Stimulated activated naive CD8-positive, alpha-beta T cell treated with anti-CD3 and anti-CD28 coated beads, Interleukin-15, Interleukin-2, amounts not matched to agents 100 U/mL and 50 U/mL, for 24 hours (primary cell): ENCODE measurements at places on chromosomes 7 and 10.

DNA sequence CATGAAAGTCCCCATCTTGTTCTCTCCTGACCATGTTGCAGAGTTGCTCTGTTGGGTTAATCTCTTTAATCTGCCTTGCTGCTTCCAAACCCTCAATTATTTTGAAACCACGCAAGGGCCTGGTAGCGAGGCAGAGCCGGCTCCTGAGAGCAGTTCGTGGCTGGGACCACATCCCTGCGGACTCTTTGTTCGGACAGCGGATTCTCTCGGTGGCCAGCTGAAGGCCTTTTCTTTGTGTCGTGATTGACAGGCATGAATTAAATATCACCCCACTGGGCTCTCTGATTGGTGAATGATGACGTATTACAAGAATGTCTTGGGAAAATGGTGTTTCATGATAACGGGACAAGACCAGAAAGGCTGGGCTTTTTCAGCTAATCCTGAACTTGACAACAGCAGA lies 66.9 kb upstream of the ARHGAP21 start:
- no peak for DNase-seq

GRCh38 chr7:43308913-43309705 lies 196.7 kb downstream of the HECW1 start:
- DNase-seq: no peak

DNA sequence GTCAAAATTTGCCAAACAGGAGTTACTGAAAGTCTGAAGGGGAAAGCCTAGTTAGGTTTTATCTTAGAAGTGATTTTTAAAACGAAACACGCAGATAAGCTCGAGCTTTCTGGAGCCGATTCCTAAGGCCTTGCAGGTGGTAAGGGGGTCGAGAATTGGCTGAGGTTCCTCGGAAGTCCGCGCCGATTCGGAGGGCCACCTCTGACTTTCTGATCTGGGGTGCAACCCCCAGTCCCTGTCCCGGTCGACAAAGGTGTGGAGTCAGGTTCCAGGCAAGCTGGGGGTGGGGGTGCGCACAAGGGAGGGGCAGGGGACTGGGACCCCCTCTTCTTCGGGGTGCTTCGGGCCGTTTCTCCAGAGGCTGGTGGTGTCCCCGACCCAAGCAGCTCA lies 701 bp upstream of the CUL1 start:
- DNase-seq: no peak

DNA sequence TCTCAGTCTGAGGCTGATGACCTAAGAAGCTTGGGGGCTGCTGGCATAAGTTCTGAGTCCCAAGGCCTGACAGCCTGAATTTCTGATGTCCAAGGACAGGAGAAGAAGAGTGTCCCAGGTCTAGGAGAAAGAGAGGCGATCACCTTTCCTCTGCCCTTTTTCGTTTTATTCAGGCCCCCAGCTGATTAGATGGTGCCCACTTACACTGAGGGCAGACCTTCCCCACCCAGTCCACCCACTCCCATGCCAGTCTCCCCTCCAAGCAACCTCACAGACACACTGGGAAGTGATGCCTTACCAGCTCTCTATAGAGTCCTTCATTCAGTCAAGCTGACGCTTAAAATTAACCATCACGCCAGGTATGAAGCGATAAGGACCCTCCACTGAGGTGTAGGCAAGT lies 19.3 kb upstream of the LOXL4 start:
- no peak for DNase-seq

GRCh38 chr10:87072449-87072848 lies 22.2 kb downstream of the GLUD1 start:
- no peak for DNase-seq

DNA sequence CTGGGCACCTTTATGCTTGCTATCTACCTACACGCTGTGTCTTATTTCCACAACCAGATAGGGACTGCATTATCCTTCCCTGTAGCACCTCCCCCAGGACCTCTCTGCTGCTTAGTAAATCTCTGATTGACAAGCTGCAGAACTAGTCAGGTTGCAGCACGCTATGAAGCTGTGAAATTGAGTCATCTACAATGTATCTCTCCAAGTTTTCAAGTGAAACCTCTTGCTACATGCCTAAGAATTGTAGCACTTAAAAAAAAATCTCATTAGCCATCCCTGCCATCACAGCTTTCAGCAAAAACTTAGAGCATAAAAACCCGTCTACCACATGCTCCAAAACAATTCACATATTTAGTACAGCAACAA lies 69.7 kb upstream of the FGFR2 start:
- DNase-seq: no peak

DNA sequence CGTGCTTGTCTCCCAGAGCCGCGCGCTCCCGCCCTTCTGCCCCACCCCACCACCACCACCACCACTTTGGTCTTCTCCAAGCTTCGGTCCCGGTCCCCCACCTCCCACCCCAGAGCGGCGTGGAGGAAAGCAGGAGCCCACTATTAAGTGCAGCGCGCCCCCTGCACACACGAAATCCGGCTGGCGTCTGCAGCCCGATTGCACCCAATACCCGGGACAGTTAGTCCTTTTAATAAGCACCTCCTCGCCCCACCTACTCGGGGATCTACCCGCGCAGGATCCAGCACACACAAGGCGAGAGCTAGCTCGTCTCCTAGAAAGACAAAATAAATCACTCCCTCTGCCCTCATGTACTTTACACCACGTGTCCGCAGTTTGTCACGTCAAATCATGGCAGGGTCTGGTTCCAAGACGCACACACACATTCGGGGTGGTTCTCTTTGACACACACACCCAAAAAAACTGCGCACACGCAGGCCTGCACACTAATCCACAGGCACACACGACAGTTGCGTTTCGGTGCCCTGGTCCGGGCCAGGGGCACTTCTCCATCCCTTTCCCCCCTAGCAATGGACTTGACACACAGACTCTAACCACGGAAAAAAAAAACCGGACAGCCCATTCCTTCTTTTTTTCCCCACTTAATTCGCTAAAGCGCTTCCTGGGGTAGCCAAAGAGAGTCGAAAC lies 1.6 kb downstream of the SFMBT2 start:
- peak; percentile 63 for DNase-seq

DNA sequence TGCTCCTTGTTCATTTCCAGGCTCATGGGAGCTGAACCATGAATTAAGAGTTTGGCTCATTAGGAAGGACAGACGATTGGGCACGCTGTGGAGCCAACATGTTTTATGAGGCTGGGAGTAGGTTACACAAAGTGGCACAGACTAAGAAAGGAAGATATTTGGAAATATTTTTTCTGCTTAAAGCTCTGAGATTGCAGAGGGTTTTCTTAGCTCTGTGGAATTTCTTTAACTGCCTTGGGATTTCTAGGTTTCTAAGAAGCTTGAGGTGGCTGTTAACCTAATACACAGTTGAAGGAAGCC lies 344.6 kb downstream of the RNLS start:
- DNase-seq: no peak

GRCh38 chr10:51630640-51631005 lies 68.8 kb downstream of the CSTF2T start:
- no peak for DNase-seq

DNA sequence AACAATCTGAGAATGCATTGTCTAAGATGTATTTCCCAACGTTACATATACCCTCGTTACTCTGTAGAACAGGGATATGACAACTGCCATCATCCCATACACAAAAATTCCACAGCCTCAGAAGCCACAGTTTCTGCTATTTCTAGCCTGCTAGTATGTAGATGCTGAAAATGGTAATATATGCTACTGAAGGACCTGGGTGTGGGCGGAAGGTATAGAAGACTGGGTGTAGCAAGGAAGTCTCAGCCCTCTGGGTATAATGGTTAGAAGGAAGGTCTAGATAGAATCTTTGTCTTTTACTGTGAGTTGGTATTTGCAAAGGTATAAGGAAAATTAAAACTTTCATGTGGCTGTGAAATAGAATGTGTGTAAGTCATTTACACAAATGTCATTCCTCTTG lies 79.2 kb upstream of the HPS1 start:
- DNase-seq: no peak

GRCh38 chr10:92799568-92799967 lies 48.8 kb upstream of the EXOC6 start:
- no peak for DNase-seq

GRCh38 chr10:62374862-62375710 lies 917 bp downstream of the ZNF365 start:
- DNase-seq: no peak

GRCh38 chr10:116723428-116724281 lies 18.7 kb downstream of the HSPA12A start:
- DNase-seq: peak; percentile 18

- no peak for DNase-seq
Measured at GRCh38 chr7:129523924-129524323, 21.6 kb downstream of the SMKR1 start.

- DNase-seq: no peak
Measured at GRCh38 chr7:38000272-38000671, 79.8 kb downstream of the EPDR1 start.

- DNase-seq: no peak
Measured at GRCh38 chr7:54813398-54813797, 54.4 kb upstream of the SEC61G start.

GRCh38 chr7:103658055-103659005 lies 212.3 kb upstream of the SLC26A5 start:
- no peak for DNase-seq

DNA sequence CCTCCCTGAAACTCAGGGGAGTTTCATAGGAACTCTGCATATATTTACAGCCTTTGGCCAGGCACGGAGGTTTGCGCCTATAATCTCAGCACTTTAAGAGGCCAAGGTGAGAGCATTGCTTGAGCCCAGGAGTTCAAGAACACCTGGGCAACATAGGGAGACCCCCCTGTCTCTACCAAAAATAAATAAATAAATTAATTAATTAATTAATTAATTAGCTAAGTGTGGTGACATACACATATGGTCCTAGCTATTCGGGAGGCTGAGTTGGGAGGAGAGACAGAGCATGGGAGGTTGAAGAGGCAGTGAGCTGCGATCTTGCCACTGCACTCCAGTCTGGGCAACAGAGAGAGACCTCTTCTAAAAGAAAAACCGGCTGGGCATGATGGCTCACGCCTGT lies 9.4 kb upstream of the LEP start:
- no peak for DNase-seq

DNA sequence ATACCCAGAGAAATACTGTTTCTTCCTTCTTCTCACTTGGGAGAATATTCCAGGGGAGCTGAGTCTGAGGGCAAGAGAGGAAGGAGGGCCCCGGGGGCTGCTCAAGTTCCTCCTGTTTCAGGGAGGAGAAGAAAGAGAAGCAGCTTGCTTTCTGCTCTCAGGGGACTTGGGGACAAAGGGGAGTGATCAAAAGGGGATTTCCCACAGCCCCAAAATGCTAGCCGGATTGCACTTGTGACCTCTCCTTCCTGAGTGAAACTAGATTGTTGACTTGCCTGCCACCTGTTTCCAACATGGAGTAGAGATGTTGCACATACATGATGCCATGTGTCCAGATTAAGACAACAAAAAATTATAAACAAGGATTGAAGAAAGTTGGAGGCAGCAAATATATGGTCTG lies 28.7 kb upstream of the PDCD4 start:
- peak; percentile 64 for DNase-seq

DNA sequence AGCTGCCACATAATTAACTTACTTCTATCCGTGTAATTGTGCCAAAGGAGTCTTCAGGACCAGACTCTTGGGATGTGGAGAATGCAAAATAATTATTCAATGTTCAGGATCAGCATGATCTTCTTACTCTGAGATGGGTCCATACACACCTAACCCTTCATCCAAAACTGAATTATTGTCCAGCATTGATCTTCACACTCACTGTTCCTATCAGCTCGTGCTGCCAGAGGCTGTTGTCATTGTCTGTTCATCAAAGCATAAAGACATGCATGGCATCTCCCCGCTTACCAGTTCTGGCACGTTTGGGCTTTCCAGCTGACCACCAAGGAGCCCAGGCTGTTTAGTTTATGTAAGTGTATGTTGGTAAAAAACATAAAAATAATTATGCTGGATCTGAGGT lies 1090.7 kb downstream of the DNAJB9 start:
- no peak for DNase-seq

DNA sequence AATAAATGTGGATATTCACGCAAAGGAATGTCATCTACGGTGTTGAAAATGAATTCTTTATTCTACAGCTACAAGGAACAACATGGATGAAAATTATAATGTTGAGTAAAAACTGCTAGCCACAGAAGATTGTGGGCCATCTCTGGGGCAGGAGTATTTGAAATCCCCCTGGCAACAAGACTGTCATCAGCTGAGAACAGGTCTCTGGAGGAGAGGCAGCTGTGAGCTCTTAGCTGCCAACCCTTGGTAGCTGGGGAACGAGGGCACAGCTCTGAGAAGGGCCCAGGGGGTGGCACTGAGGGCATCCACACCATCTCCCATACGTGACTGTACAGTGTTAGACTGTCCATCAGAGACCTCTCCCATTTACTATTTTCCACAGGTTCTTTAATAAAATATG lies 340.1 kb upstream of the MGMT start:
- DNase-seq: no peak

GRCh38 chr7:130989101-130989795 lies 255.2 kb upstream of the KLF14 start:
- DNase-seq: no peak

GRCh38 chr10:23173214-23174073 lies 18.7 kb upstream of the PTF1A start:
- DNase-seq: no peak

DNA sequence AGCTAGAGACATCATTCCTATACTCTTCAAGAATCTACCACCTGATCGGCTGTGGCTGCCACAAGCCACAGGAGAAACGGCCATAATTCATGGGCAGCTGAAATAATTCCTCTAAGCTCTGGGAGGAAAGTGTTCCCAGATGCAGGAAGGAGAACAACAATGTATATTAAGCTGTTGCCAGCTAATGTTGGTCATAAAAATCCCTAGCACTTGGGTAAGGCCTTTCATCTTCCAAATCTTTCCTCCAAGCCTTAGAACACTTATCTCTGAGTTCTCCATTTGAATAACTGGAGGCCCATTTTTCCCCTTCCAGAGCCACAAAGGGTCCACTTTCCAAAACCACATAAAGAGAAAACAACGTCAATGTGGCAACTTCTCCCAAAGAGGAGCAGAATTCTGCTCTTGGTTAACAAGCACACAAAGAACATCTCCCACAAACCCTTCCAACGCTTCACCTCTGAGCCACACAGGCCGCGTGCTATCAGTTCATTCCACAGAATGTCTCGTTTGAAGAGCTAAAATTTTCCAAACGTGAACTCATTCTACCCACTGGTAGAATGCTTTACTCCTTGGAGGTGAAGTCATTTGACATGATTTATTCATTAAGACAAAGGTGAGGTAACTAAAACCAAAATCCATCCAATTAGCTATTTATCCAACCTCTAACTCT lies 11.2 kb downstream of the KCNMA1 start:
- DNase-seq: no peak

- no peak for DNase-seq
Measured at GRCh38 chr10:104084482-104085142, 1.1 kb downstream of the COL17A1 start.

DNA sequence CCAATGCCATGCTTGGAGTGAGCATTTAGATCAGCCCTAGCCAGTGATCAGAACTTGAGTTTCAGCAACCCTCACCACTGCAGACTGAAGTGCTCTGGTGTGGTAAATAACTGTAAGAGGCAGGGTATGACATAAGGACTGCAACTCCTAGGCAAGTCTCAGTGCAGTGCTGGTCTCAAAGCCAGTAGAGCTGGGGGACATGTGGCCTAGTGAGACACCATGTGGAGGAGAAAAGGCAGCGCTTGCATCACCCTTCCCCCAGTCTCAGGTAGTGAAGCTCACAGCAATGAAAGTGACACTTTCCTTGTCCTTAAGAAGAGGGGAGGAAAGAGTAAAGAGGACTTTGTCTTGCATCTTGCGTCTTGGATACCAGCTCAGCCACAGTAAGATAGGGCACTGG lies 386.8 kb upstream of the POT1 start:
- DNase-seq: no peak
